ENCODE measurements at places on chromosomes 7 and 10. TPM values are rescaled to one million over a fixed set of nuclear protein-coding genes. Genes with fewer than 3 reads are reported as not detected.

Gene ABLIM1
- 76.9 TPM for total RNA-seq

Gene DRGX
- not detected for total RNA-seq

Gene ADCY1
- not detected for total RNA-seq

Gene OR13A1
- total RNA-seq: 0.53 TPM

Gene NODAL
- total RNA-seq: not detected

Gene TAS2R41
- total RNA-seq: not detected

GRCh38 chr7:23618241-23618640 lies 21.1 kb downstream of the CCDC126 start:
- no peak for DNase-seq
- no peak overlapping the region for H3K4me3 ChIP-seq
- H3K27me3 ChIP-seq: no peaks in the 10 kb centered on the region
- peaks cover 6% of the 10 kb centered on the region for H3K4me1 ChIP-seq
- H3K36me3 ChIP-seq: peaks cover 56% of the 10 kb centered on the region
- no peak overlapping the region for H3K27ac ChIP-seq

GRCh38 chr10:48282829-48283228 lies 8.3 kb upstream of the FRMPD2 start:
- no peak overlapping the region for H3K4me3 ChIP-seq
- peaks cover 43% of the 10 kb centered on the region for H3K4me1 ChIP-seq
- no peaks in the 10 kb centered on the region for H3K27me3 ChIP-seq
- no peak for DNase-seq
- H3K36me3 ChIP-seq: no peaks in the 10 kb centered on the region

- peaks cover 50% of the 10 kb centered on the region for H3K4me1 ChIP-seq
- H3K36me3 ChIP-seq: peaks cover 45% of the 10 kb centered on the region
- H3K4me3 ChIP-seq: no peak overlapping the region
- H3K27ac ChIP-seq: no peak overlapping the region
- no peaks in the 10 kb centered on the region for H3K27me3 ChIP-seq
Observed at GRCh38 chr10:12476656-12477055, 127.3 kb downstream of the CAMK1D start.

- DNase-seq: no peak
- no peak within 1 kb of the TSS for H3K27ac ChIP-seq
- H3K36me3 ChIP-seq: no peaks in the 10 kb centered on the region
- peaks cover 42% of the 10 kb centered on the region for H3K27me3 ChIP-seq
- no peak within 1 kb of the TSS for H3K4me3 ChIP-seq
Observed at GRCh38 chr10:15719899-15720634, at the start of gene ITGA8. ITGA8 (minus strand) TSS chr10:15719922; CDS start chr10:15719771, 151 bp downstream.

DNA sequence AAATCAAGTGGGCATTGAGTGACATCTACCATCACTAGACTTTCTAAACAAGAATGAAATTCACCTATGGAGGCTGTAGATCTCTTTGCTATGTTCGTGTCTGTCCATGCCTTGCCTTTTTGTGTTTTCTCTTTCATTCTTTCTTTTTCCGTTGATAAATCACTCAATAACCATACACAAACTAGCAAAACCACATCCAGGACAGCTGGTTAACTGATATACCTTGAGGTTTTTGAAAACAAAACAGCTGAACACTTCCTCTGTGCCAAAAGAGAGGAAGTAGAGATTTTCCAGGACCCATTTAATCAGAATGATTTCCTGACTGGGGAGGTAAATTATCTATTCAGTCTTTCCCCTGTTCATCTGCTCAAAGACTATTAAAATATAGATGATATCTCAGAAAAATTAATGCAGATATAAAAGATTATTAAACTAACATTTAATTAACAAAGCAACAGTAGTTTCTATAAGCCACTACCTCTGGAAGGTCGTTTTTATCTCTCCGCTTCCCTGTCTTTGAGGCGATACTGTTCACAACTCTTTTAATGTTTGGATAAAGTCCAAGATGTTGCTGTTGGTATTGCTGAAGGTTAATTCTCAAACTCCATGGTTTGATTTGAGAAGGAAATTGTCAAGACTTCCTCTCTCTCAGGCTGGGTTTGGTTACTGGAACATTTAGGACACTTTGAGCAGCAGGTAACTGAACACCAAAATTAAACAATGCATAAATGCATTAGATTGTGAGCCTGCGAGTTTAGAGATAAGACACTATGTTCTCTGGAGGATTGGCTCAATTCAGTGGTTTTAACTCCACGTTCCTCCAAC lies 24.4 kb upstream of the C10orf67 start:
- peaks cover 34% of the 10 kb centered on the region for H3K4me1 ChIP-seq
- DNase-seq: no peak
- no peaks in the 10 kb centered on the region for H3K36me3 ChIP-seq
- H3K4me3 ChIP-seq: peak overlapping the region; percentile 60
- peaks cover 21% of the 10 kb centered on the region for H3K27me3 ChIP-seq
- no peak overlapping the region for H3K27ac ChIP-seq

DNA sequence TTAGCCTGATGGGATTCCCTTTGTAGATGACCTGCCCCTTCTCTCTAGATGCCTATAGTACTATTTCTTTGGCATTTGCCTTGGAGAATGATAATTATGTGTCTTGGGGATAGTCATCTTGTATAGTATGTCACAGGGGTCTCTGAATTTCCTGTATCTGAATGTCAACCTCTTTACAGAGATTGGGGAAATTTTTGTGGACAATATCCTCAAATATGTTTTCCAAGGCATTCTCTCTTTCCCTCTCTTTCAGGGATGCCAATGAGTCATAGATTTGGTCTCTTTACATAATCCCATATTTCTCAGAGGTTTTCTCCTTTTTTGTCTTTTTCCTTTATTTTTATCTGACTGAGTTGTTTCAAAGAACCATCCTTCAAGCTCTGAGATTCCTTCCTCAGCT lies 99.4 kb downstream of the CTNNA3 start:
- no peaks in the 10 kb centered on the region for H3K4me1 ChIP-seq
- no peak for DNase-seq
- H3K4me3 ChIP-seq: no peak overlapping the region
- H3K27me3 ChIP-seq: peaks cover 10% of the 10 kb centered on the region

DNA sequence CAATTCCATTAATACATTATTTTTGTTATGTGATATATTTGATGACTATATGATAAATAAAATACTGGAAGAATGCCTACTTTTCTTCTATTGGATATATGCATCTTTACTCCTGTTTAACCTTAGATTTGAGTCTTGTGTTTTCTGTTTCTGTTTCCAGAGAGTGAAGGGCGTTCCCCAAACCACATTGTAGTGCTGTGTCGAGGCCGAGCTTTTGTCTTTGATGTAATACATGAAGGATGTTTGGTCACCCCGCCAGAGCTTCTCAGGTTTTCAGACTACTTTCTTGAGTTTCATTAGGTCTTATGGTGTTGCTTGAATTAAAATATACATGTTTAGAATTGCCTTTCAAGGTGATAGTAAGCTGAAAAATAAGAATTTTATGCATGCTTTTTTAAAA lies 23.8 kb downstream of the CROT start:
- no peak overlapping the region for H3K27ac ChIP-seq
- H3K27me3 ChIP-seq: no peaks in the 10 kb centered on the region
- peaks cover 7% of the 10 kb centered on the region for H3K36me3 ChIP-seq

DNA sequence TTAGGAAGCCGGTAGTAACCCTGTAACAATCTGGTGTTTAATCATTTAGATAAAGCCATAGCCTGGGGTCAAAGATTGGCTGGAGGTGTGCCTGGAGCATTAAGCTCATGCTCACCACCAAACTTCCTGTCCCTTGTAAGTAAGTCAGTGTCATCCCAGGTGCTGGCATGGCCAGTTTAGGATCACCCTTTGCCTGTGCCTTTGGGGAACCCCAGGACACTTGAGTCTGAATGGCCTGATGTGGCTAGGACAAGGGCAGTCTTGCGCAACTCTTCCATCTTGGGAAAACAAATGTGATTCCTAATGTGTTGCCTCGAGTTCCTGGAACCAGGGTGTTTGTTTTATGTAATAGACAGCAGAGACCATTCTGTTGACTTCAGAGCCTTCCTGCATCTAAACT lies 154.8 kb downstream of the GRK5 start:
- no peak overlapping the region for H3K4me3 ChIP-seq
- peaks cover 37% of the 10 kb centered on the region for H3K4me1 ChIP-seq
- H3K27me3 ChIP-seq: no peaks in the 10 kb centered on the region
- peaks cover 24% of the 10 kb centered on the region for H3K36me3 ChIP-seq

GRCh38 chr7:91465595-91466061 lies 201.4 kb downstream of the FZD1 start:
- H3K4me1 ChIP-seq: no peaks in the 10 kb centered on the region
- H3K27ac ChIP-seq: no peak overlapping the region
- H3K36me3 ChIP-seq: no peaks in the 10 kb centered on the region

- H3K27ac ChIP-seq: no peak overlapping the region
- H3K4me3 ChIP-seq: no peak overlapping the region
- no peaks in the 10 kb centered on the region for H3K27me3 ChIP-seq
- DNase-seq: no peak
Observed at GRCh38 chr7:49294611-49295010, 370.3 kb downstream of the CDC14C start.

GRCh38 chr10:78109210-78109609 lies 75.5 kb downstream of the RPS24 start:
- no peak overlapping the region for H3K4me3 ChIP-seq
- peaks cover 6% of the 10 kb centered on the region for H3K27me3 ChIP-seq
- no peak overlapping the region for H3K27ac ChIP-seq
- no peaks in the 10 kb centered on the region for H3K4me1 ChIP-seq

DNA sequence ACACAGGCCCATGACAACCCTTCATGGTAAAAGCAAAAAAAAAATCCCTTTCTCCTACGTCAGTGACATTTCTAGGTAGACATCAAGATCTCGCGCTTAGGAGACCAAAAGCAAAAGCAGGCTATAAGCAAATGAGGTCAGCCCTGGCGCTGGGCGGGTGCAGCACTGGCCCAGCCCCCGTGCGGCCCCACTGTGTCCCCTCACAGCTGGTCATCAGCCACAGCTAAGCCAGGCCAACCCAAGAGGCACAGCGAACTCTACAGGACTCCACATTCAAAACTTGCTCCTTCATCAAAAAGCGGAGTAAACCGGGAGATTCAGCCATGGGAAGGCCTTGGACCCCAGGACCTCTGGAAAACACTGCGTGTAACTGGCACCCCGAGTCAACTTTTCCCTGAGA lies 113.7 kb downstream of the PTPRN2 start:
- peaks cover 7% of the 10 kb centered on the region for H3K27me3 ChIP-seq
- H3K4me1 ChIP-seq: no peaks in the 10 kb centered on the region
- H3K36me3 ChIP-seq: no peaks in the 10 kb centered on the region
- no peak for DNase-seq

DNA sequence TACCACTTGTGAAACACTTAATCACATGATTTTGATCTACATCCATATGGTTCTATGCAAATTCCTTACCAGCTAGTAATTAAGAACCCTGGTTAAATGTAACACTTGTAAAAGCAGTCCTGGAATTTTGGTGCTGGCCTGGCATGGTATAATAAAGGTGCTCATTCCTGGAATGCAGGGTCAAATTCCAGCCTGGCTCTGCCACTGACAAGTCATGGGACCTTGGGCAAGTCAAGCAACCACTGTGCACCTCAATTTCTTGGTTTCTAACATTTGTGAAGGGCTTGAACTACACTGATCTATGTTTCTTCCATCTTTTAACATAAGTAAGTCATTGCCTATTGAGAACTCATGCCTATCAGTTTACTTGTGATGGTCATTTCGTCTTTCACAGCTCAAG lies 91.9 kb upstream of the PIK3CG start:
- H3K4me3 ChIP-seq: no peak overlapping the region
- H3K4me1 ChIP-seq: peaks cover 8% of the 10 kb centered on the region
- no peak overlapping the region for H3K27ac ChIP-seq

DNA sequence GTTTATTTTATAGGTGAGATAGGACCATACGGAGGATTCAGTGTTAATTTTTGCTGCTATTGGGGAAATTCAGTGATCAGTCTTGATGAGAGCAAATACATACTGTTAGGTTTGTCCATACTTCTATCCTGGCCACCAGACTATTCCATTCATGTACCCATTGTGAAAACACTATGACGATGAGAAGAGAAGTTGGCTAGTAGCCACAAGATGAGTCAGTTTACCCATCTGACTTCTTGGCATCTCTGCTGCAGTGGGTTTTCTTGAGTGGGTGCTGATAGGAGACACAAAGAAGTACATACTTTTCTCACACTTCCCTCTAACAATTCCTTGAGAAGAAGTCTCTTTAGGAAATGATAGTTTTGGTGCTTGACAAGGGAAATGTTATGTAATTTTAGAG lies 133.1 kb downstream of the TFPI2 start:
- no peaks in the 10 kb centered on the region for H3K36me3 ChIP-seq
- H3K4me3 ChIP-seq: no peak overlapping the region
- H3K4me1 ChIP-seq: no peaks in the 10 kb centered on the region
- peaks cover 6% of the 10 kb centered on the region for H3K27me3 ChIP-seq
- no peak for DNase-seq

- H3K4me3 ChIP-seq: no peak overlapping the region
- no peaks in the 10 kb centered on the region for H3K4me1 ChIP-seq
- DNase-seq: no peak
Observed at GRCh38 chr10:44393834-44394547, 9.1 kb upstream of the CXCL12 start.

GRCh38 chr7:127718340-127718679 lies 66.3 kb downstream of the SND1 start:
- H3K27me3 ChIP-seq: no peaks in the 10 kb centered on the region
- H3K27ac ChIP-seq: no peak overlapping the region
- DNase-seq: no peak
- peaks cover 85% of the 10 kb centered on the region for H3K36me3 ChIP-seq

- no peak overlapping the region for H3K4me3 ChIP-seq
- H3K27ac ChIP-seq: no peak overlapping the region
- no peaks in the 10 kb centered on the region for H3K4me1 ChIP-seq
- H3K36me3 ChIP-seq: no peaks in the 10 kb centered on the region
- peaks cover 4% of the 10 kb centered on the region for H3K27me3 ChIP-seq
- DNase-seq: no peak
Observed at GRCh38 chr7:91416155-91416865, 152.1 kb downstream of the FZD1 start.

DNA sequence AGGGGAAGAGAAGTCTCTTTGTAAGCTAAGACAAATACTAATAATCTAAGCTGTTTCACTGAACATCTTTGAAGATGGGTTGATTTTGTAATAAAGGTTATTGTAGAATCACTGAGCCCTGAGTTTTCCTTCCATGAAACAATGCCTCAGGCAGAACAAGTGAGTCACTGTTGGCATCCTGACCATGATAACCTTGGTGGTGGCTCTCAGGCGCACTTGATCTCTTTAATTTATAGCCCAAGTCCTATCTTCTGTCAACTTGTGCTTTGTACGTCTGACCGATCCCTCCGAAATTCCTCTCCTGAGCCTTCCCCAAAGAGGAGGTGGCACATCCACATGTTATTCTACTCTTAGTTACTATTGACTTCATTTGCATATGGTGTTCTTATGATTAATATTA lies 812.9 kb downstream of the REEP3 start:
- no peaks in the 10 kb centered on the region for H3K4me1 ChIP-seq
- H3K36me3 ChIP-seq: no peaks in the 10 kb centered on the region
- H3K4me3 ChIP-seq: no peak overlapping the region
- no peaks in the 10 kb centered on the region for H3K27me3 ChIP-seq

- no peak overlapping the region for H3K4me3 ChIP-seq
- DNase-seq: no peak
- no peaks in the 10 kb centered on the region for H3K36me3 ChIP-seq
- peaks cover 18% of the 10 kb centered on the region for H3K27me3 ChIP-seq
Observed at GRCh38 chr10:120132811-120133210, 240.3 kb downstream of the SEC23IP start.
